ENCODE measurements at places on chromosomes 1 and 21. TPM values are rescaled to one million over a fixed set of nuclear protein-coding genes. Genes with fewer than 3 reads are reported as not detected.

GRCh38 chr1:25617625-25618432, 1.2 kb downstream of the MAN1C1 start:
- peak; percentile 75 for DNase-seq
- peaks cover 20% of the 10 kb centered on the region for H3K4me1 ChIP-seq
- H3K4me3 ChIP-seq, result peak overlapping the region; percentile 85
- H3K27me3 ChIP-seq, result no peaks in the 10 kb centered on the region
- no peaks in the 10 kb centered on the region for H3K36me3 ChIP-seq
- peak overlapping the region; percentile 70 for H3K27ac ChIP-seq

DNA sequence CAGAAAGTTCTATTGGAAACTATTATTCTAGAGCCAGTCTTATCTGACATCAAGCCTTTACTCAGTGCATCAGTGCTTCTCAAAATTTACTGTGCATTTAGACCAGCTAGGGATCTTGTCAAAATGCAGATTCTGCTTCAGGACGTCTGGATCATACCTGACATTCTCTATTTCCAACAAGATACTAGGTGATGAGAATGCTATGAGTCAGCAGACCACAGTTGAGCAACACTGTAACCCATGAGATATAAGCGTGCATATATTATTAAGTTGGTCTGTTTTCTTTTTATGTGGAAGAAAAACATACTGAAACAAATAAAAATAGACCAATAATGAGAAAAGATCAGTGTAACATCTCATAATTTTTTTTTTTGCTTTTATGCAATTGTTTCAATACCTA, 40.4 kb upstream of the KCNH1 start:
- no peaks in the 10 kb centered on the region for H3K27me3 ChIP-seq
- no peak for DNase-seq
- no peak overlapping the region for H3K27ac ChIP-seq

GRCh38 chr21:40841524-40842196, 5.3 kb downstream of the DSCAM start:
- peaks cover 45% of the 10 kb centered on the region for H3K27me3 ChIP-seq
- no peak overlapping the region for H3K27ac ChIP-seq
- no peaks in the 10 kb centered on the region for H3K36me3 ChIP-seq
- H3K4me3 ChIP-seq, result peak overlapping the region; percentile 26
- H3K4me1 ChIP-seq, result no peaks in the 10 kb centered on the region

DNA sequence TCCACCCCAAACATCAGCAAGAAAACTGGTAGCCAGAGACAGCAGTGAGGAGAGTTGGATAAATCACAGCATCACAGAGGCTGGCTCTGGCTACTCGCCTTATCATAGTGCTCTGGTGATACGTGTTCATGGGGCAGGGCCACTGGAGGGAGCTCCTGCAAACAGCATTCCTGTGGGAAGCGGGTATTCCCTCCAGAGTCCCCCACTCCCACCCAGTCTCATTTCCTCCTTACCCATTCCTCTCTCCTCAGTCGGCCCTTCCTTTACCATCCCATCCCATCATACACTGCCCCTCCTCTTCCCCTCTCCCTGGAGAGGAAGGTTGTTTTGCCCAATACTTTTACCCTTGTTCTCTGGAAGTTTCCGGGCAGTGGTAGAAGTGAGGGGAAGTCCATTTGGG, 7.1 kb downstream of the NHLH2 start:
- no peak for DNase-seq
- no peaks in the 10 kb centered on the region for H3K36me3 ChIP-seq
- H3K27ac ChIP-seq, result no peak overlapping the region
- no peak overlapping the region for H3K4me3 ChIP-seq
- peaks cover 33% of the 10 kb centered on the region for H3K27me3 ChIP-seq
- H3K4me1 ChIP-seq, result peaks cover 20% of the 10 kb centered on the region

GRCh38 chr1:225447650-225448089, 19.8 kb upstream of the LBR start:
- peak overlapping the region; percentile 70 for H3K27ac ChIP-seq
- peaks cover 43% of the 10 kb centered on the region for H3K4me1 ChIP-seq
- peak; percentile 36 for DNase-seq

DNA sequence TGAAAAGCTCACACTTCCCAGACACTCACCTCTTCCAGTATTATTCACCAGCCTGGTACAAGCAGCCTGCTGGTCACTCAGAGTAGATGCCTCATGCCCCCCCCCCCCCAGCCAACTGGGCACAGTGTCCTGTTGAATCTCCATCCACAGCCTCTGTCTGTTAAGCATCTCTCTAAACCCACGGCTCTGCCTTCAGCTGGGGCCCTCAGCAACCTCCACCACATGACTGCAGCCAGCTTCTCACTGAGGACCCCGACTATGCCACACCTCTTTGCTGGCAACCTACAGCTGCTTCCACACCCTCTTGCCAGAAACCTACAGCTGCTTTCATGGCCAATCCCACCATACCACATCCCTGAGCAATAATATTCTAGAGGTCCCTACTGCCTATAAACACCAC, 113.1 kb downstream of the RHOU start:
- H3K4me1 ChIP-seq, result no peaks in the 10 kb centered on the region
- H3K4me3 ChIP-seq, result no peak overlapping the region
- H3K27me3 ChIP-seq, result no peaks in the 10 kb centered on the region
- DNase-seq, result no peak
- H3K27ac ChIP-seq, result no peak overlapping the region

SFPQ gene
- total RNA-seq, result 170 TPM

DNA sequence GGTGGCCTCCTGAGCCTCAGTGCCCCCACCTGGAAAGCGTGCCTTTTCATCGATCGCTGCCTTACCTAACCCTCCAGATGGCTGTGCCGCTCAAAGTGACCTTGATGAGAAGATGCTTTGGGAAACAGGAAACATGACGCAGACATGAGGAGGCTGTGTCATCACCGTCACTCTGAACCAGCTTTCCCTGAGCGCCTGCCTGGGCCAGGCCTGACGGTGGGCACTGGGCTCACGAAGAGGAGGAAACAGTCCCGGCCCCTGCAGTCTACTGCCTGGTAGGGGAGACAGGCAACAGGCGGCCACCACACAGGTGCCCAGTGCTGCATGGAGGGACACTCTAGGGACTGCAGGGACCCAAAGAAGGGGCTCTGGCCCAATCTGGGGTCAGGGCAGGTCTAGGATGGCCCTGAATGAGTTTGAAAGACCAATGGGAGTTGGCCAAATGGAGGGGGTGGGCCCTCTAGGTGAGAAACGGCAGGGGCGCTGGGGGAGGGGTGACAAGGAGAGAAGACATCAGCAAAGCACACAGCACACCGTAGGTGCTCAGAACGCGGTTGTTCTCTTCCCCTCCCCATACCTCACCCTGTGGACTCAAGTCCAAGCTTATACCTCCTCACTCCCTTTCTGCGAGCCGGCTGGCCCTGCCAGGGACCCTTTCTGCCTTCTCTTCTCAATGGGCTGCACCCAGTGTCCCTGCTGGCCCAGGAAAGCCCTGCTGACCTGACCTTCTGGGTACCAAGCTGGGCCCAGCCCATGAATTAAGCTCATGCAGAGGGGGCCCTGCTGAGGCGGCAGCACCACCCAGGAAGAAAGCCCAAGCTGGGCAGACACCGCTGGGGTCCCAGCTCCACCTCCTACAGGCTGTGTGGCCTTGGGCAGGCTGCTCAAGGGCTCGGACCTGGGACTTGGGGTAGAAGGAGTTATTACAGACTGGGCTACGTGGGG, 44.9 kb downstream of the GLIS1 start:
- H3K27ac ChIP-seq, result no peak overlapping the region
- no peaks in the 10 kb centered on the region for H3K36me3 ChIP-seq
- H3K4me3 ChIP-seq, result no peak overlapping the region
- H3K27me3 ChIP-seq, result peaks cover 5% of the 10 kb centered on the region

GRCh38 chr1:98119796-98120195, 199.0 kb upstream of the DPYD start:
- H3K4me3 ChIP-seq, result no peak overlapping the region
- H3K4me1 ChIP-seq, result no peaks in the 10 kb centered on the region
- H3K27me3 ChIP-seq, result no peaks in the 10 kb centered on the region
- no peak overlapping the region for H3K27ac ChIP-seq
- no peaks in the 10 kb centered on the region for H3K36me3 ChIP-seq

- no peak overlapping the region for H3K4me3 ChIP-seq
- no peak for DNase-seq
- peaks cover 10% of the 10 kb centered on the region for H3K4me1 ChIP-seq
- H3K27me3 ChIP-seq, result no peaks in the 10 kb centered on the region
- H3K36me3 ChIP-seq, result no peaks in the 10 kb centered on the region
Measured at GRCh38 chr1:47755101-47755990, 241.8 kb downstream of the TRABD2B start.

DNA sequence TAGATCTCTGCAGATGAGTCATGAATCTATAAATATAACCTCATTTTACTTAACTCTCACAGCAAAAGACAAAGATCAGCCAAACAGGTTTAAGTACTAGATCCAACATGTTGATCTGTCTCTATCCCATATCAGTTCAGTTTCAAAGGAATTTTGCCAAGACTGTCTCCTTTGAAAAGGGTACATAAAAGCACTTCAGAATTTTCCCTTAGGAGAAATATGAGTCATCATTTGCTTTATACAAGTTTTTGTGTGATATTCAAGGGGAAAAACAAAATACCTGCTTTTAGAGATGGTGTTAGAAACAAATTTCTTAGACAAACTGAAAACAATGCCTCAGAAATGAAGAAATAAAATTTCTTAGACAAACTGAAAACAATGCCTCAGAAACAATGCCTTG, 73.5 kb upstream of the LRRC7 start:
- no peak for DNase-seq
- H3K36me3 ChIP-seq, result no peaks in the 10 kb centered on the region
- no peak overlapping the region for H3K4me3 ChIP-seq
- no peak overlapping the region for H3K27ac ChIP-seq
- H3K27me3 ChIP-seq, result no peaks in the 10 kb centered on the region

- H3K4me3 ChIP-seq, result no peak overlapping the region
- no peaks in the 10 kb centered on the region for H3K36me3 ChIP-seq
- H3K27ac ChIP-seq, result no peak overlapping the region
- DNase-seq, result no peak
- H3K4me1 ChIP-seq, result no peaks in the 10 kb centered on the region
Measured at GRCh38 chr1:103120981-103121380, 12.7 kb upstream of the COL11A1 start.

DNA sequence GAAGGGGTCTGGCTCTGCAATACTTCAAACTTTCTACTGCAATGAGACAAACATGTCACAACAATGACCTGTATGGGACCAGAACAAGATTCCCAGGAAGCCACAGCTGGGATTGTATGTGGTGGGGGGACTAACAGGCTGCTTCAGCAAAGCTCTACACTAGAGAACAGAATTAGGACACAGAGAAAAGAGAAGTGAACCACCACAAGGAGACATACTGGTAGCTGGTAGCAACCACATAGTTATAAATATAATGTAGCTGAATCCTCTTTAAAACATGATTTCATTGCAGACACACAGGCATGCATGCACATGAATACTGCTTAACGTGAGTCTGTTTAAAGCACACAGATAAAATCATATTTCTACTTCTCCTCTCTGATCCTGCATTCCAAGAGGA, 3.5 kb upstream of the ILDR2 start:
- no peak overlapping the region for H3K4me3 ChIP-seq
- no peak overlapping the region for H3K27ac ChIP-seq
- peaks cover 5% of the 10 kb centered on the region for H3K4me1 ChIP-seq
- peaks cover 10% of the 10 kb centered on the region for H3K27me3 ChIP-seq

GRCh38 chr1:48810740-48811139, 34.0 kb upstream of the BEND5 start:
- no peaks in the 10 kb centered on the region for H3K4me1 ChIP-seq
- no peaks in the 10 kb centered on the region for H3K36me3 ChIP-seq
- DNase-seq, result no peak
- no peaks in the 10 kb centered on the region for H3K27me3 ChIP-seq
- no peak overlapping the region for H3K27ac ChIP-seq

GRCh38 chr1:237119091-237119490, 77.1 kb downstream of the RYR2 start:
- H3K36me3 ChIP-seq, result no peaks in the 10 kb centered on the region
- no peak overlapping the region for H3K4me3 ChIP-seq
- DNase-seq, result no peak
- H3K27ac ChIP-seq, result no peak overlapping the region
